ENCODE measurements at places on chromosomes 13 and 19.

- DNase-seq: no peak
Observed at GRCh38 chr19:46031781-46032596, 8.8 kb downstream of the IGFL4 start.

DNA sequence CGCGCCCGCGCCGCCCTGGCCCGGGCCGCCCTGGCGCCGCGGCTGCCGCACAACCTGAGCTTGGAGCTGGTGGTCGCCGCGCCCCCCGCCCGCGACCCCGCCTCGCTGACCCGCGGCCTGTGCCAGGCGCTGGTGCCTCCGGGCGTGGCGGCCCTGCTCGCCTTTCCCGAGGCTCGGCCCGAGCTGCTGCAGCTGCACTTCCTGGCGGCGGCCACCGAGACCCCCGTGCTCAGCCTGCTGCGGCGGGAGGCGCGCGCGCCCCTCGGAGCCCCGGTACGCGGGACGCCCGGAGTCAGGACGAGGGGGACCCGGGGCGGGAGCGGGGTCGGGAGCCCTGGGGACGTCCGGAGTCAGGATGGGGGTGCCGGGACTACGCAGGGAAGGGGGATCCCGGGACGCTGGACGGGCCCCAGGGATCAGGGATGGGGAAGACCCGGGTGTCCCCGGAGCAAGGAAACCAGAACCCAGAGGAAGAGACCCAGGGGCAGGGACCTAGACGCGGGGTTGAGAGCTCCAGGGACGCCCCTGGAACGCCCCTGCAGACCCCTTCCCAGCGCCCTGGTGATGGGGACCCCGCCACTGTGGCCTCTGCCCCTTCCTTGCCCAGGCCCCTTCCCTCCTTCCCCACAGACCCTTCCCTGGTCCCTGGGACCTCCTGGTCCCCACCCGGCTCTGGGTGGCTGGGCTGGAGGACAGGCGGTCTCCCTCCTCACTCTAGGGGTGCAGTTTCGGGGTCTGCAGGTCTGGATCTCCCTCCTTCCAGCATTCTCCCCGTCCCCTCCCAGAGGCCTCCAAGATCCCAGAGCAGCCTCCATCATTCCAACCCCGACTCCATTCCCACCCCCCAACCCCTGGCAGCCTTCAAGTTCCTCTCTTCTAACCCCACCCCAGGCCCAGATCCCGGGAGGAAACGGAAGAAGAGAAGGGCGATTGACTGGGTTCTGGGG, 645 bp downstream of the GRIN3B start:
- DNase-seq: no peak

DNA sequence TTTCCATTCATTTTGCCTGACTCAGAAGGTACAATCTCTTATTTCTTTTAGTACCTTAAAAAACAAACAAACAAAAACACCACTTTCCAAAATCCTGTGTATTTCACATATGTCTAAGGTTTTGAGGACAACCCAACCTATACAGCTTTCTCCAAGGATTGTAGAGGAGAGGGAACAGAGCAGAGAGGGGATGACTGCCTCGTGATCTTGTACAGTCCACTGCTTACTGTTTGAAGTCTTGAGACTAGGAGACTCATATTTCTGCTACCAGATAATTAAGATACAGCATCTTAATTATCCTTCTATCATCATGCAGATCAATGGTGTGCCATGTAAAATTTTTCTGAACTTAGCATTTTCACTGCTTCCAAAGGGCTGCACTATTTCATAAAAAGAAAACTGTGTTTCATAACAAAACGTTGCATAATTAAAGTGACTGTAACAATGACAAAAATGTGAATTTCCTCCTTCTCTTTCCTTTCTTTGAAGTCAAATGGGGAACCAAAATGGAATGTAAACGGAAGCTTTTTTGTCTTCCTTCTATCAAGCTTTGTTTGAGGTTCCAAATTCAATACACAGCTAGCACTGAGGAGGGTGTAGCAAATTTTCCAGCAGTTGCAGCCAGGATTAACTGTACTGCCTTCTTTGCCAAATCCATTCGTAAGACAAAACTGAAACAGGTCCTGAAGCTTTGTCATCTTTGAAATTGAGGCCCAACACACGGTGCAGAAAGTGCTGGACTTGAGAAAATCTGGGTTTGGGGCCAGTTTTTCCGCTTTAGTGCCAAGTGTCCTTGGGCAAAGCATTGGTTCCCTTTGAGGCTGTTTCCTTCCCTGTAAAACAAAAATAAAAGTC, 34.9 kb upstream of the RCBTB2 start:
- no peak for DNase-seq

DNA sequence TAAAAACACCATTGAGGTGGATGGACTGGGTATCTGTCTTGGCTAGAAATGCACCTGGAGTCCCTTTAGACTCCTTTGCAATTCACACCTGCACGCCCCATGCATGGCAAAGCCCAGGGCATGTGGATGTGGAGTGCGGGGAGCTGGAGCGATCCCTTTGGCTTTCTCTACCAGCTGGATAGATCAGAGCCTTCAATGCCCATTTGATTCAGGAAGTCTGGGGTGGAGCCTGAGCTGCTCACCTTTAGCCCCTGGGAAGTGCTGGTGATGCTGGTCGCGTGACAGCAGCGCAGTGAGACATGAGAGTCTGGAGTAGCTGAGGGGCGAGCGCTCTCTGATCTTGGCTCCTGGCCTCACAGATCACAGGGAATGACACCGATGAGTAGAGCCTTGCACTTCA, 4.8 kb upstream of the ZNF536 start:
- DNase-seq: no peak

- DNase-seq: no peak
Observed at GRCh38 chr13:96797136-96797535, 197.1 kb downstream of the OXGR1 start.

GRCh38 chr13:106990594-106990993, 422.7 kb upstream of the ARGLU1 start:
- no peak for DNase-seq

- peak; percentile 12 for DNase-seq
Observed at GRCh38 chr13:44273991-44274770, 99.4 kb upstream of the SERP2 start.

DNA sequence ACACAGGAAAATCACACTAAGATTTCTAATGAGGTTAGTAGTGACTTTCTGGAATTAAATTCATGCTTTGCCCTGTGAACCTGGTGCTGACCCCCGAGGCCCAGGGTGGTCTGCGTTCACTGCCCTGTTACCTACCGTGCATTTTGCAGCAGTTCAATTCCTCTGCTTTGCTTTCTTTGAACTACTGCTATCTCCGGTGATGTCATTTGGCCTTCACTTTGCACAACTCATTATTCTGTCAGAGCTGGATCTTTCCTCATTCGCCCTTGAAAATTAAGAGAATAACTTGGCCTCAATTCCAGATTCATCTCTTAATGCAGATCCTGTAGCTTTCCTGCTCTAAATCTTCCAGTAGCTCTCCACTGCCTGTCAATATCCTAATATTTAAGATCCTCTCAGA, 8.8 kb upstream of the LRRC63 start:
- no peak for DNase-seq

- no peak for DNase-seq
Observed at GRCh38 chr19:49111218-49111998, 2.8 kb upstream of the LIN7B start.

DNA sequence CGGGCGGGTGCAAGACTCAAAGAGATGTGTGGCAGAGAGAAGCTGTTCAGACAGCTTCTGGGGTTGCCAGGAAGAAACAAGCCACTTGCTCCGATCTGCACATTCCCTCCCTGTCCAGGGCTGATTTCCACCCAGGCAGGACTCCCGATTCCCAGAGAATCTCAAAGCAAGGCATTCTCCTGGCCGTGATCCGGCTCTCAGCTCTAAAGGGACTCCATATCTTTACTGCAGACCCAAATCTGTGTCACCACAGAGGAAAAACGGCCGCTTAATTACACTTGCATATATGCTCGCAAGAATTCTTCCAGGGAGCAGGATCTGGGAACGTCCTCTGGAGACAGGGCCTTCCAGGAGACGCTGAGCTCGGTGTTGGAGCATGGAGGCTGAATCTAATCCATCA, 25.7 kb downstream of the GNG7 start:
- no peak for DNase-seq

DNA sequence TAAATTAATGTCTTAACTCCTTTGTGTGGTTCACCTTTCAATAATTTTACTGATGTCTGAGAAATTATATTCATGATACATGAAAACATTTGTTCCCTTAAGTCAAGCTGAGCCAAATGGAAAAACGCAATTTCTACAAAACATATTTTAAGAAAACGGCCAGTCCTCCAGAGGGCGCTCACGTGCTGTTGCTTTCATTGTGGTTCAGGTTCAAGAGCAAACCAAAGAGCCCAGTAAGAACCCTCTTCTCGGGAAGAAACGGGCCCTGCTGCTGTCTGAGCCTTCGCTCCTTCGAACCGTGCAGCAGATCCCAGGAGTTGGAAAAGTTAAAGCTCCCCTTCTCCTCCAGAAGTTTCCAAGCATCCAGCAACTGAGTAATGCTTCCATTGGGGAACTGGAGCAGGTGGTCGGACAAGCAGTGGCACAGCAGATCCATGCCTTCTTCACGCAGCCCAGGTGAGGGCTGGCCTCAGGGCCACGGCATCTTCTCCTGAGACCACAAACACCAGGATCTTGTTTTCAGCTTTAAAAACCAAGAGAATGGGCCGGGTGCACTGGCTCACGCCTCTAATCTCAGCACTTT, 4.3 kb downstream of the FAAP24 start:
- DNase-seq: peak; percentile 59

DNA sequence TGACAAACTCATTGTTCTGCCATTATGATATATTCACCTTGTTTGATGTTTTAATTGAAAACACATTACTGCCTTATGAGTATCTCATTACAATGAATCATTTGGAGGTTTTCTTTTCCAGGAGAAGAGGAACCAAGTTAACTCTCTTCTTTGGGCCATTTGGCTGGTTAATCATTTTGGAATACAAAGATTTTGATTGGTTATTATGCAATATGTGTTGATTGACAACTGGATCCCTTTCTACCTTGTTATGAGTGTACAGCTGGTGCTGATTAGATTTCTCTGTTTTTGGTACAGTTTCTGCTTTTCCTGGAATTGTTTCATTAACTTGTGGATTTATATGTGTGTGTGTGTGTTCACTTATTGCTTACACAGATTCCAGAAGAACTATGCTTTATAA, 49.2 kb upstream of the RGCC start:
- no peak for DNase-seq

- DNase-seq: no peak
Observed at GRCh38 chr13:113169277-113170272, 11.1 kb downstream of the PROZ start.

- peak; percentile 34 for DNase-seq
Observed at GRCh38 chr13:52128714-52129700, at the start of gene NEK5. TSS of gene NEK5 (minus strand) at chr13:52129073. CDS start at chr13:52127482, 1,591 bp downstream.

DNA sequence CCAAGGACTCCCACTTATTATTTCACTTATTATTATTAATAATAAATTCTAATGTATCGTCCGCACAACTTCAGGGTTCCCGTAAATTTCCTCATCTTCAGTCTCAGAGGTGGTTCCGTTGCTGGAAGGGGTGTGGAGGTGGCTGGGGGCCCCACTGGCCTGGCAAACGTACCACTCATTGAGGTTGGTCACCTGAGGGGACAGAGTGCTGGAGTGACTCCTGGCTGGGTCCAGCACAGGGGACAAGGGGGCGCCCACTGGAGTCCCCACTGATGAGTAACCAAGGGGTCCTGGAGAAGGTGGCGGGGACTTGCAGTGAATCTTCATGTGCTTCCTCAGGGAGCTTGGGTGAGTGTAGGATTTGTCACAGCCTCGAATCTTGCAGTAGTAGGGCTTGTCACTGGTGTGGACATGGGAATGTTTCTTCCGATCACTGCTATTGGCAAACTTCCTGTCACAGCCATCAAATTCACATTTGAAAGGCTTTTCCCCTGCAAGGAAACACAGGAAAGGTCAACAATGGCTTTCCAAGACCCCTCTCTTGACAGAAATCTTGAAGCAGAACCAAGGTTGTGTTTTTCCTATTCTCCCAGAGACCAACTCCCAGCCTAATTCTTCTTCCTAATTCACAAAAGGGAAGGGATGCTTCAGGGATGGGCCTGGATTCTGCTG, 6.1 kb downstream of the ZIC5 start:
- no peak for DNase-seq

DNA sequence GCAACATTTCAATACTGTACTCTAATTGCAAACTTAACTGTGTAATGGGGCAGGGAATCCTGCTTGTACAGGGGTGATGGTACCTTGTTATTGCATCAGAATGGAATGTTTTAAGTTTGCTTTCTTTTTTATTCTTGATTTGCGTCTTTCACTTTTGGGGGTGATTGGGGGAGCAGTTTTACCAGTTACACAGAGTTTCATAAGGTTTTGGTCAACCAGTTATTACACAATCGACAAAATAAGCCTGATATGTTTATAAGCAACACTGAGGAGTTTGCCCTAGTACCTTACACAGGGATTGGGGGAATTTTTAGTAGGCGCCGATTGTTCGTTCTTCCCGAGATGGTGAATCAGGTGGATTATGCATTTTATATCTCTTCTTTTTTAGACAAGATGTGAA, 2.7 kb downstream of the KLF5 start:
- DNase-seq: no peak

DNA sequence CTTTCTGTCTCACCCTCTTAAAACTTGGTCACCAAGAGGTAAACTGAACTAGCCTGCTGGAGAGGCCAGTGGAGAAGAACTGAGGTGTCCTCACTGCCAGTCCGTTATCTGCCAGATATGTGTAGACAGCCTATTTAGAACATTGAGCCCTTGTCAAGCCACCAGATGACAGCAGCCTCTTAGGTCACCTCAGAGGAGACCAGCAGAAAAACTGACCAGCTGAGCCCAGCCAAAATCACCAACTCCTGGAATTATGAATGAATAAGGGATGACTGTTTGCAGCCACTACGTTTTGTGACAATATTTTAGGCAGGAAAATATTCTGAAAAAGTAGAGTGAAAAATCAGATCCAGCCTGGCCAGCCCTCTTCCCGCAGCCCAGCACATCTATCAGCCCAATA, 513.9 kb downstream of the DCT start:
- DNase-seq: no peak

- no peak for DNase-seq
Observed at GRCh38 chr13:34587576-34587975, 354.5 kb upstream of the NBEA start.

GRCh38 chr19:861756-862580, 2.5 kb downstream of the CFD start:
- peak; percentile 62 for DNase-seq

DNA sequence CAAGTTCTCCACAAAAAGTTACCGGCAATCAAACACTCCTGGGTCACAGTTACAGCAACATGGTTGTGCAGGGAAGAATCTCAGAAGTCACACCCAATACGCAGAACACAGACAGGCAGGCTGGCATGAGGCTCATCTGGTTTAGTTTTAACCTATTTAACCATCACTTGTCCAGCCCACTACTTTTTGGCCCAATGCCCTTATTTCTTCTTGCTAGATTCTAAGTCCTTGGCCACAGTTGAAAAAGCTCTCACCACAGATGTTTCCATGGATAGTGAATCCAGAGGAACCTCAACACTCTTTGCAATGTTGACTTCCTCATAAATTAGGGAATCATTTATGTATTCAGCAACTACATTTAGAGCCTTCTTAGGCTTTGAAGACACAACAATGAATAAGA, 50.7 kb upstream of the FNDC3A start:
- no peak for DNase-seq
